ENCODE measurements at places on chromosomes 16 and 17.

DNA sequence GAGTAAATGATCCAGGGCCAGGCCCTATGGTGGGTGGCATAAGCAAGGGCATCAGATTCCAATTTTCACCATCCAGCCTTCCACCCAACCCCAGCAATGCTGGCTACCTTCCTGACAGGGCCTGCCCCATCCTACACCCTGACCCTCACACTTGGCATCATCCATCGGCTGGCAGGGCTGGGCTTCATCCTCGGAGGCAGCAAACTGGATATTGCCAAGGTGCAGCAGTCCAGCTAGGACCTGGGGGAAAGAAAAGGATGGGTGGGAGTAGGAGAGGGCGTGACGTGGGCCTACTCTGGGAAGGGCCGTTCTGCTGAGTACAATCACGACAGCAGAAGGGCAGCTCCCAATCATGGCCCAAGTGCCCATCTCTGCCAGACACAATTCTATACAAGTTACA is 23.5 kb downstream of the MYO19 start:
- no peak for DNase-seq

GRCh38 chr17:59901604-59902003 is 8.7 kb downstream of the RPS6KB1 start:
- DNase-seq: no peak

DNA sequence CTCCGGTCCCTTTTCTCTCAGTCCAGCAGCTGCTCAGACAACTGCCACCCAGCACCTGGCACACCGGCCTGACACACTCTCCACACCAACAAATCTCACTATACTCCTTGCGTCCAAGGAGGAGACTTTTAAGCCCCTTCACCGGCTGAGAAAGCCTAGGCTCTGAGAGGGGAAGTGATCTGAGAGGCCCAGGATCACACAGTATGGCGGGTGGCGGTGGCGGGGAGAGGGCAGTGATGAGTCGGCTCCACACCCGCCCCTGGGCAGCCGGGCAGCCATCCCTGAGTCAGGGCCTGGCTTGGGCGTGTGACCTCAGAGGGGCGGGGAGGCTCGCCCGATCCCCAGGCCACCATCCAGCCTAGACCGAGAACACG is 569 bp downstream of the FLII start:
- peak; percentile 46 for DNase-seq

DNA sequence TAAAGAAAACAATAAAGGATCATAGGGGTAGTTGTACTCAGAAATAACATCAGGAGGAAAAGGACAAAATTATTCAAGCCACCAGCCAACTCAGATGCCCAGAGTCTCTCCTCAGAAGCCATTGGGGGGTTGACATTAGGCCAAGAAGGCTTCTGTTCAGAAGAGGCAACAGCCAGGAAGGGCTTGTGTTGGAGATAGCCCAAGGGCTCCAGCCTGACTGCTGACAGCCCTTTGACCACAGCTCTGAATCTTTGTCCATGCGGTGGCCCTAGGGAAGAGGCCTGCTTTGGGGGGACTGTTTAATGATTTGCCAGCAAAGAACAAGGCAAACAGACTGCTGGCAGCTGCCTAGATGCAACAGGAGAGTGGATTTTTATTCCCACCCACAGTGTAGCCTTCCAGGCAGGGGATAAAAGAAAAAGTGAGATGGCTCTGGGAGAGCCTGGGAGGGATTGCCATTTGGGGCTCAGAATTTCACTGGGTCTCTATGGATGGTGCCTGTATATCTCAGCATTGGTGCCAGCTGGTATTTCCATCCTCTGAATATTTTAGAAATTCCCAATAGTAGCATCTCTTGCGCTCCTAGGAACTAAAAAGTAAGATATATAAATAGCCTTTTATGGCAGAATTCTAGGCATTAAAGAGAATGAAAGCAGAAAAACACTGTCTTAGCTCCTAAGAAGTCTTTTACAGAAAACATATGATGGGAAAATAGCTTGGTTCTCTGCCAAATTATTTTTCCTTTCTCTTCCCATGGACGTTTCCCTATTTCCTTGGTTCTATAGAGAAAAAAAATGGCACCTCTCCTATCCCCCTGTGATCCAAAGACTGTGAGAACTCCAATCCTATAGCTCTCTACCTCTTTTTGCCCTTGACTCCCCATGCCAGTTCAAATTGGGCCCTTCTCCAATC is 29.4 kb upstream of the SUPT4H1 start:
- no peak for DNase-seq

DNA sequence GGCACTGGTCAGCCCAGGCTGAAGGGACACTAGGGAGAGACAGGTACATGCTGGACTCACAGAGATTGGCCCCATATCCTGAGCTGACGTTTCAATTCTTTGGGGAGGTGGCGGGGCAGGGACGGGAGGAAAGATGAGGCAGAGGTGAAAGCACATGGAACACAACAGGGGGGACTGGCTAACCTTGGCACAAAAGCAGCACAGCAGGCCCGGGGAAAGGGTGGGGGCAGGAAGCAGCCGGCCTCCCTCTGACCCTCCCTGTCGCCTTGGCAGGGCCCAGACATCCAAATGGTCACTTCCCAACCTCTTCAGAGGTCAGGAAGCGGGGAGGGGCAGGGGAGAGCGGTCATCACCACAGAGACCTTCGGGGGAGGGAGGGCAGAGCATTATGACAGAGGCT is 6.6 kb downstream of the VAT1 start:
- no peak for DNase-seq

DNA sequence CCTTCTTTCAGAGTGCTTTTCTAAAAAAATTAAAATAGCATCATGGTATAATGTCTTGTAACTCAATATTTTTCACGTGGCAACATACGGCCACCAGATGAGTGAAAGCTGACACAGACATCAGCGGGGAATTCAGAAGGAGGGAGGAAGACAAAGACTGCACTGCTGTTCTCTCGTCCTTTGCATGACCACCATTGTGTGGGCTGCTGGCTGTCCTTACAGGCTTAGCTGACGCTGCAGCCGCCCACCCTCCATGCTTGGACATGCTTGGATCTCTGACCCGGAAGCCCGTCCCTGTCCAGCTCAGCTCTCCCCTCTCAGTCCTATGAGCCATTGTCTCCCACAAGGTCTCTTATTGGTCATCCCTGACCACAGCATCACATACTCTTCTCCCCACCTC is 11.4 kb upstream of the MLYCD start:
- no peak for DNase-seq

GRCh38 chr17:31902693-31903092 is 1.2 kb upstream of the UTP6 start:
- no peak for DNase-seq

GRCh38 chr16:23745263-23745662 is 9.6 kb upstream of the CHP2 start:
- no peak for DNase-seq

DNA sequence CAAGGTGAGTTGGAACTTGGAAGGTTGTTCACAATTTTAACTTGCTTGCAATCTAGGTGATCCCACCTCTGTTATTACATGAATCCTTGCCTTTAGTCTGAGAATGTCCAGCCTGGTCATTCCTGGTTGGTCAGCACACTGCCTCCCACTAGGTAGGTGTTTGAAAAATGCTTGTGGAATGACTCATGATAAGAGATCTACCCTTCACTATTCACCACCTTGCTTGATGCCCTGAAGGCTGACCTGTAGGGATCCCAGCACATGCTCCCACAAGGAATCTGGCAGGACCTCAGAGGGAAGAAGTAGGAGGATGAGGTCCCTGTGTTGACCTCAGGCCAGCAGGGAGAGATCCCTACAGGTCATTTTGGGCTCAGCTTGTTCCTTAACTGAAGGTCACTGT is 30.2 kb upstream of the ABCA3 start:
- DNase-seq: no peak

GRCh38 chr17:61416211-61416539 is 16.5 kb downstream of the TBX2 start:
- no peak for DNase-seq

GRCh38 chr17:9079461-9080103 is 58.3 kb downstream of the NTN1 start:
- peak; percentile 10 for DNase-seq

DNA sequence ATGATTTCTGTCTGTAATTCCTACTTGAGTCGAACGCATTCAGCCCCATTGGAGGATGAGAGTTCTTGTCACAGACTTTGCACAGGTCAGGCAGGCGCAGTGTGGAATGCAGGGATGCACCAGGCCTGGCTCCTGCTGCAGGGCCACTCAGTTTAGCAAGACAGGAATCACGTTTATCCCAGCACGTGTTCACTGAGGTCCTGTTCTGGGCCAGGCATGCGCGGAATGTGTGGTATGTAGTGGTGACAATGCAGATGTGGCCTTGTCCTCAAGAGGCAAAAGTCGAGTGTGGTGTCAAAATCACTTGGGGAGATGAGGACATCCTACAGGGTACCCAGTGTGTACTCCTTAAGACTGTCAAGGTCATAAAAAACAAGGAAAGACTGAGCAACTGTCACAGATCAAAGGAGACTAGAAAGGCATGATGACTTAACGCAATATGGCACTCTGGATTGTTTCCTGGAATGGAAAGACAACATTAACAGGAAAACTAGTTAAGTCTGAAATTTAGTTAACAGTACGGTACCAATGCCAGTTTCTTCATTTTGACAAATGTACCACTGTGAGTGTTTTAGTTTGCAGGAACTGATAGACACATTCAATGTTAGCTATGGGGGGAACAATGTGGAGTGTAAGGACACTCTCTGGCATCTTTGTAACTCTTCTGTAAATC is 121.5 kb upstream of the ADAMTS18 start:
- no peak for DNase-seq

- no peak for DNase-seq
Measured at GRCh38 chr17:19331134-19331533, 31.4 kb downstream of the B9D1 start.

DNA sequence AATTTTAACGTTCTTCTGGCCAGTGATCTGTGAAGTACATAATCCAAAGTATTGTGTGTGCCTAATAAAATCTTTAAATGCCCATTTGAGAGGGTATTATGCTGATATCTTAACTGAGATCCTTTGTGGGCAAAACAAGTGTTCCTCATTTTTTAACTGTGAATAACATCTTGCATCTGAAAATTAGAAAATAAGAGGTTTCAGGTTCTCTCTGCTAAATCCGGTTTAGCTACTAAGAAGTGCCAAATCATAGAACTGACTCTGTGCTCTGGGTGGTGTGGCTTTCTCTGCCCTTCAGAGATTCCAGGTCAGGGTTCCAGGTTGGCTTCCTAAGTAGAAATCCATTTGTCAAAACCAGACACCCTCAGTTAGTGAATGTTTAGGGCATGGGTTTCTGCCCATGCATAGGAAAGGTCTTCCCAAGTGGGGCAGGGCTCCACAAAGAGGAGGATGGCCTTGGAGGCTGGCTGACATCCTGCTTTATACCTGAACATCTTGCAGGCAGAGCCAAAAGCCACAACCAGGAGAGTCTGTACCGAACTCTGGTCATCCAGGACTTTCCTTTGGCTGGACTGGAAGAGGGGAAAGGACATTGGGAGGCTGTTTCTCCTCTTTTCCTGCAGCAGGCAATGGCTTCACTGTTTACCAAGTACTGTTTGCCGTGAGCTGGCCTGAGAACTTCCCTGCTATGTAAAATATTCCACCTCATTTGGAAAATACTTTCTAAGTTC is 8.5 kb downstream of the ALDH3A2 start:
- no peak for DNase-seq

DNA sequence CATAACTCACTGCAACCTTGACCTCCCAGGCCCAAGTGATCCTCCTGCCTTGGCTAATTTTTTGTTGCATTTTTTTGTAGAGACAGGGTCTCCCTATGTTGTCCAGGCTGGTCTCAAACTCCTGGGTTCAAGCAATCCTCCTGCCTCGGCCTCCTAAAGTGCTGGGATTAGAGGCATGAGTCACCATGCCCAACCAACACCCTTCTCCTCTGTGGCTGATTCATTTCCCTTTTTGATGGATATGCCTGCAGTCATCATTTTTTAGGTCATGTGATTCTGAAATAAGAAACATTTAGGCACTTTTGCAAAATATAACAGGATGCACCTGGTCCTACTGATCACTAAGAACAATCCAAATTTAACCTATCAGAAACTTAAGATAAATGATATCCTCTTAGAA is 44.0 kb upstream of the YPEL2 start:
- no peak for DNase-seq

- DNase-seq: no peak
Measured at GRCh38 chr17:50252781-50253180, 21.5 kb upstream of the TMEM92 start.

- DNase-seq: no peak
Measured at GRCh38 chr16:73011926-73012325, 36.0 kb downstream of the ZFHX3 start.

- no peak for DNase-seq
Measured at GRCh38 chr16:75007443-75007842, 8.6 kb downstream of the ZNRF1 start.

GRCh38 chr17:31674305-31674704 is 184.7 kb downstream of the COPRS start:
- DNase-seq: no peak

- no peak for DNase-seq
Measured at GRCh38 chr16:25374556-25374955, 116.9 kb upstream of the ZKSCAN2 start.

DNA sequence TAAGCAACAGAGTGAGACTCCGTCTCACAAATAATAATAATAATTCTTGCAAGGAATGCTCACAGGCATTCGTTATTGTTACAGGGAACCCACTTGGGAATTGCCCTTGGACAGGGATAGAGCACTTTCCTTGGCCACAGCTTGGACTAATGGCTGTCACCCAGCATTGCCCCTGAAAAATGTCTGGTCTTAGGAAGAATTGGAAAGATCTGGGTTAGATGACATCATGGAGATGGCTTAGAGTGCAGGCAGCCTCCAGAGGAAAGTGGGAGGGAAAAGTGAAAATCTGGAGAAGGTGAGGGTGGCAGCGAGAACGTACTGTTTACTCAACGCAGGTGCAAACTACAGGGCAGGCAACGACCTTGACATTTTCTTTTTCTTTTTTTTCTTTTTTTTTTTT is 59.3 kb upstream of the MRTFB start:
- no peak for DNase-seq

GRCh38 chr16:57270221-57271062 is 14.0 kb downstream of the PLLP start:
- DNase-seq: no peak

DNA sequence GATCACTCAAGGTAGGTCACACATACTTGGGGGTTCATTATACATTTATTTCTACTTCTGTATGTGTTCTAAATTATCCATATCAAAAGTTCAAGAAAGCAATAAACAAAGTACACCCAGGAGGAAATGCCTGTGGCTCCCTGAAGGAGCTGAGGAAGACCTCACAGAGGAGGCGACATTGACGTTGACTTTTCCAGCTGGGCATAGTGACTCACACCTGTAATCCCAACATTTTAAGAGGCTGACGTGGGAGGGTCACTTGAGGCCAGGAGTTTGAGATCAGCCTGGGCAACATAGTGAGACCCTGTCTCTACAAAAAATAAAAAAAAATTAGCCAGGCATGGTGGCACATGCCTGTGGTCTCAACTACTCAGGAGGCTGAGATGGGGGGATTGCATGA is 16.3 kb downstream of the ITGAD start:
- DNase-seq: no peak

DNA sequence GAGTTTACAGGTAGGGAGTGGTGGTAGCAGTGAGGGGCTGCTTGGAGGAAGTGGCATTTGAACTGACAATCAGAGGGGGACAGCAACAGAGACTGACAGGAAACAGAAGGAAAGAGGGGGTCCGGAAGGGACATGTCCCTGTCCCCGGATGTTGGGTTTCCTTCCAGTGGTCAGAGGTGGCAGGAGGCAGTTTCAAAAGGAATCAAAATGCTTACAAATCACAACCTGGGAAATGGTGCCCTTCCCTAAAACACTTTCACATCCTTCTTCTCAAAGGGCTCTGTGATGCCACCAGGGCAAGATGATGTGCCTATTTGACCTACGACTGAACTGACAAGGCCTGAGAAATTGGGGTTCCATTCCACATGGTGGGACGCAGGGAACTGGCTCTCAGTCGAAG is 19.7 kb downstream of the ADGRG1 start:
- DNase-seq: peak; percentile 20

GRCh38 chr17:30345527-30346075 is 11.7 kb upstream of the TMIGD1 start:
- DNase-seq: no peak
